HCEC 1CT (cell line): ENCODE measurements at places on chromosomes 11 and 22.

GRCh38 chr11:117189941-117190544, 9.1 kb upstream of the TAGLN start:
- DNase-seq: no peak

DNA sequence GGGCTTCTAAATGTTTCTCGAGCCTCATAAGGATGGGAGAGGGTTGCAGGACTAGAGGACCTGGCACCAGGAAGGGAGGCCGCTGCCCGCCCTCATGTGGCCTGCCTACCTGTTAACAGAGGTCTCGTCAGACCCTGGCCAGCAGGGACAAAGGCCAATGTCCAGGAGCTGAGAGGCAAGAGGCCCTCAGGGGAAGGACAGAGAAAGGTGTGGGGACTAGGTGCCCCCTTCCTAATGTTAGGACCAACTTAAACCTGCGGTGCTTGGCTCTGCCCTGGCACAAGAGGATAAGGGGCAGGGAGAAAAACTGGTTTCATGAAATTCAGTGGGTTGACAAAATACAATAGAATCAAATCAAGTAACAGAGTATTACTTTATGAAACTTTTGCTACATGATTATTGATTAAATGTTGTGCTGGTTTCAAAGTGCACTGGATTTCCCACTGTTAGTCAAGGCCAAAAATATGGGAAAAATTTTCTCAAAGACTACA, 20.0 kb upstream of the SYT12 start:
- no peak for DNase-seq

DNA sequence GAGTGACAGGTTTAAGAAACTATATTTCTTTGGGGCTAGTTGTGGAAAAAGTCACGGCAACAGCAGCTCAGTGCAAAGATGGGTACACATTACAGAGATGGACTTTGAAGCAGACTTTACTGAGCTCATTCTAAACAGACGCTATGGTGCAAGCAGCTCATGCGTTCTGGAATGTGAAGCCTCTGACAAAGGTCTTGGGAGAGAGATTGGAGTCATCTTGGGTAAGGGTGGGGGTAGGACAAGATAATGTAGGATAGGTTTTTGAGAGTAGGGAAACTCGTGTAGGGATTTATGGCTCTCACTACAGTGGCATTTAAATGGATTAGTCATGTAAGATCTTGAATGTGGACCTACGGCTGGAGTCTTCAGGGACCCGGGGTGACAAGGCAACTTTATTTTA, 36.2 kb upstream of the CLMP start:
- DNase-seq: peak; percentile 57

- no peak for DNase-seq
These were observed 89.3 kb upstream of the AMOTL1 start for GRCh38 chr11:94678901-94679300.

- no peak for DNase-seq
These were observed 125.5 kb upstream of the NCAM1 start for GRCh38 chr11:112835591-112836255.
